Activated CD4-positive, alpha-beta T cell treated with anti-CD3 and anti-CD28 coated beads for 24 hours (primary cell): ENCODE measurements at places on chromosomes 6 and 20.

DNA sequence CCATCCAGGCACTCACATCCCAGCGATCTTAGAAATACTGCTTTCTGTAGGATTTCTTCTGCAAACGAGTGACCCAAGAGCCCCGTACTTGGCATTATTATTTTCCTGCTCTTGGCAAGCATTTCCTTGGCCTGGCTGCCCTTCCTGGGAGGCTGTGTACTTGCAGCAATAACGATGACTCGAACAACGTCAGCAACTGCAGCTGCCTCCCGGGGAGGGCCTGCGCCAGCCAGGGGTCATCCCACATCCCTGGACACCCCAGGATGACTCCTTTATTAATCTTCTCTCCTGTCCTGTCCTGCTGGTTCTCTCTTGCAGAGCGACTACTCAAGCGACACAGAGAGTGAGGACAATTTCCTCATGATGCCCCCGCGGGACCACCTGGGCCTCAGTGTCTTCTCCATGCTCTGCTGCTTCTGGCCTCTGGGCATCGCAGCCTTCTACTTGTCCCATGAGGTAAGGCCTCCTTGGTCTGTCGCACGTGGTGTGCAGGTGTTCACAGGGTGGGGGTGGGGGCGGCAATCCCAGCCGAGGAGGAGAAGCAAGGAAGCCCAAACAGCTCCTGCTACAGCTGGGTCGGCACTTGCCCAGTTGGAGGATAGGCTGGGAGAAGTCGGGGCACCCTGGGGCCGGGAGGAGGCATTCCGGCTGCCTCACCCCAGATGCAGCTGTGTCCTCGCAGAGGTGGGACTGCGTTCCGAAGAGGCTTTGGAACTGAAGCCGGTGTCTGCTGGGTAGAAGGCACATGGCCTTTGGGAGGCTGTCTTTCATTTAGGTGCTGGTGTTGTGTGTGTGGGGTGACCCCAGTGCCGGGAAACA lies 115.3 kb downstream of the SYNDIG1 start:
- DNase-seq: no peak

- no peak for DNase-seq
These were observed 72.3 kb downstream of the MRPL14 start for GRCh38 chr6:44054721-44055559.

GRCh38 chr6:149127212-149127611 lies 190.3 kb upstream of the TAB2 start:
- DNase-seq: no peak

- no peak for DNase-seq
These were observed 5.1 kb upstream of the KIAA0408 start for GRCh38 chr6:127464161-127464880.

DNA sequence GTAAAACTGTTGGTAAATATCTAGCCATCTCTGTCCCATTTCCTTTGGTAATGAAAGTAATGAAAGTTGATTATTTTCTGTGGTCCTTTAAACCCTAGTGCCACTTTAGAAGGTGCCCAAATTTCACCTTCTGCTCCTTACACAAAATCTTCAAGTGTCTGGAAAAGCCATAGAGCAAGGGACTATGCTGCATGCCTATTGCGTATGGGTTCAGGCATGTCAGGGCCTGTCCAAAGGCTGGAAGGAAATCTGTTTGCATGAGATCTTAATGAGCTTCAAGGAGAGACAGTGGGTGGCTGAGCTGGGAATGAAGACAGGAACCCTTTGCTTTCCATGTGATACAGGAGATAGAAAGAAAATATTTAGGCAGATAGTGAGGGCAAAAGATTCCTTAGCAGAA lies 66.6 kb upstream of the CCN6 start:
- no peak for DNase-seq

DNA sequence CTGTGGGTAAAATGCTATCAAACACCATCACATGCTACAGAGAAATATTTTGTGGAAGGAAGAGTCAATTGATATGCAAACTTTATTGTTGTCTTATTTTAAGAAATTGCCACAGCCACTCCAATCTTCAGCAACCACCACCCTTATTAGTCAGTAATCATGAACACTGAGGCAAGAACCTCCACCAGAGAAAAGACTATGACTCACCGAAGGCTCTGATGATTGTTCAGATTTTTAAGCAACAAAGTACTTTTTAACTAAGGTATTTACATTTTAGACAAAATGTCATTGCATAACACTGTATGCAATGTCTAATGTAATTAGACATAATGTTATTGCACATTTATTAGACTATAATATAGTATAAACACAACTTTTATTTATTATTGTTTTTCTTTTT lies 26.2 kb upstream of the MMP24 start:
- no peak for DNase-seq
